Ureter (tissue), 1 donor: ENCODE measurements at places on chromosomes 12 and 14.
A peak's percentile ranks its signal among the peaks of the same experiment; 100 is the strongest.

GRCh38 chr14:99333841-99334635 lies 62.0 kb upstream of the BCL11B start:
- DNase-seq, result no peak

- peak; percentile 84 for DNase-seq
Observed at GRCh38 chr14:105203057-105203531, 22.0 kb upstream of the NUDT14 start.

- DNase-seq, result no peak
Observed at GRCh38 chr14:83133981-83134645, 1600.5 kb upstream of the SEL1L start.

- DNase-seq, result no peak
Observed at GRCh38 chr12:128393346-128393745, 126.4 kb downstream of the TMEM132C start.
